Suppressor macrophage (primary cell): ENCODE measurements at places on chromosomes 7 and 10.

- DNase-seq, result peak; percentile 46
Measured at GRCh38 chr10:71770255-71770654, 3.1 kb downstream of the VSIR start.

GRCh38 chr10:108629834-108630233 lies 1293.5 kb downstream of the XPNPEP1 start:
- DNase-seq, result no peak

- DNase-seq, result peak; percentile 62
Measured at GRCh38 chr7:91288208-91288824, 24.1 kb downstream of the FZD1 start.

GRCh38 chr7:142805350-142806021 lies 34.7 kb downstream of the PRSS2 start:
- no peak for DNase-seq

- DNase-seq, result no peak
Measured at GRCh38 chr7:47978790-47979144, 648 bp downstream of the HUS1 start.

- DNase-seq, result no peak
Measured at GRCh38 chr7:88200261-88200660, 19.6 kb downstream of the SRI start.

DNA sequence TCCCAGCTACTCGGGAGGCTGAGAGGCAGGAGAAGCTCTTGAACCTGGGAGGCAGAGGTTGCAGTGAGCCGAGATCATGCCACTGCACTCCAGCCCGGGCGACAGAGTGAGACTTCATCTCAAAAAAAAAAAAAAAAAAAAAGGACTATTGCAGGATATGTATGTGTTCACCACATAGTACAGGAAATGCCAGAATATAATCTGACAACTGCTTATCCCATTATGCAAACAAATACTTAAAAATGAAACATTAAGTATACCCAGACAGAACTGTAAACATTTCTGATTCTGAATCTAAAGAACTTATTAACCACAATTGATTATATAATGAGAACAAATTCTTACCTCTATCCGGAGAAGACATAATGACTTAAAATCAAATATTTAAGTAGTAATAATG lies 18.7 kb downstream of the DKK1 start:
- DNase-seq, result no peak

GRCh38 chr10:52313933-52314821 lies at the start of gene DKK1:
DKK1 (plus strand) TSS chr10:52314281; CDS start chr10:52314435, 154 bp downstream.
- DNase-seq, result peak; percentile 57

GRCh38 chr7:130943336-130943901 lies 209.4 kb upstream of the KLF14 start:
- peak; percentile 90 for DNase-seq

DNA sequence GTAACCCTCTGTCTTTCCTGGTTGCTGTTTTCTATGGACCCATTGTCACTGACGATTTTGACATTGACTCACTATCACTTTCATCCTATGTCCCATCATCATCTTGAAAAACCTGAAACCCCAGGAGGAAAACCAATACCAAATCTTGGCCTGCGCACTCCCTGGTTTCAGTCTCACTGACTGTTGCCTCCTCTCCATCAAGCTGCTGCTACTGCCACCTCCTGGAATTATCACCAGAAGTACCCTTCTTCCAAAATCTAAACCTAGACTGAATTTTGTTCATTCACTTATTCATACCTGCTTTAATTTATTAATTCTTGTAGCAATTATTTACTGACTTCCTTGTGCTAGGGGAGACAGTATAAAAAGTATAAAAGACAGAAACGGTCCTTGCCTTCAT lies 44.5 kb upstream of the ACBD5 start:
- DNase-seq, result peak; percentile 22

DNA sequence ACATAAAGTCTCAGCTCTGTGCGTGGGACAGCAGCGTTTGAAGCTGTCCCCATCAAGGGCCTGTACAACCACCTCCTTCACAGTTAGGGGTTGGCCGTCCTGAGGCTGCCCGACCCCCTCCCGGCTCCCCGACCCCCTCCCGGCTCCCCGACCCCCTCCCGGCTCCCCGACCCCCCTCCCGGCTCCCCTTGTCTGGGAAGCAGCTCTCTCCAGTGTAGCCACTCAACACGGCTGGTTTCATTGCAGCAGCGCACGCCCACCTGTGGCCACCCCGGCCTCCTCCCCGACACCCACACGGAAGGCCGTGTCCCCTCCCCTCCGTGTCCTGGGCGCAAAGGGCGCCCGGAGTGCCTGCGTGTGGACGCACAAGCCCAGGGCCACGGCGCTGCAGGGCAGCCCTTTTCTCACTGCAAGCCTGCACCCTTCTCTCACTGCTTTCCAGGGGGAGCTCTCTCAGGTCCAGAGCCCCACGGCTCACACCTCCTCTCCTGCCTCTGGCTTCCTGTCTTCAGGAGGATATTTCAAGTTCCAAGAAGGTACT lies 20.9 kb upstream of the FAM20C start:
- DNase-seq, result peak; percentile 0

- DNase-seq, result no peak
Measured at GRCh38 chr10:47366731-47367460, 17.2 kb downstream of the ZNF488 start.
